PC-3 (cell line): ENCODE measurements at places on chromosomes 2 and 18.

- DNase-seq, result no peak
Observed at GRCh38 chr2:147094077-147094476, 750.8 kb upstream of the ACVR2A start.

GRCh38 chr18:56305583-56305982, 332.8 kb downstream of the TXNL1 start:
- peak; percentile 8 for DNase-seq

GRCh38 chr2:23486684-23487075, 101.7 kb downstream of the KLHL29 start:
- no peak for DNase-seq

DNA sequence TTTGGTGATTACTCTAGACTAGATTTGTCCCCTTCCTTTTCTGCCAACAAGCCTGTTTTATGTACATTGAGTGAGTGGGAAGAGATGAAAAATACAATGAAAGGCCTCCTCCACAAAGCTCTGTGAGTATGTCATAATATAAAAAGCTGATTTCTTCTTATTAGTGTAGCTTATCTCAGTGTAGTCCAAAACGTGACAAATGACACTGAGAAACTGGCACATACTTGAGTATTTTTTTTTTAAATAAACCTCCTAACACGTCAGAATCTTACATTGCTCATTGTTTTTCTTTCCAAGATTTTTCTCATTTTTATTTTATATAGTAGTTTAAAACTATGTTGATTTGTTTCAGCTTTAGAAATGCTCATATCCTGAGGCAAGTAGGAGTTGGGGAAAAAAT, 17.9 kb upstream of the FIGN start:
- no peak for DNase-seq

DNA sequence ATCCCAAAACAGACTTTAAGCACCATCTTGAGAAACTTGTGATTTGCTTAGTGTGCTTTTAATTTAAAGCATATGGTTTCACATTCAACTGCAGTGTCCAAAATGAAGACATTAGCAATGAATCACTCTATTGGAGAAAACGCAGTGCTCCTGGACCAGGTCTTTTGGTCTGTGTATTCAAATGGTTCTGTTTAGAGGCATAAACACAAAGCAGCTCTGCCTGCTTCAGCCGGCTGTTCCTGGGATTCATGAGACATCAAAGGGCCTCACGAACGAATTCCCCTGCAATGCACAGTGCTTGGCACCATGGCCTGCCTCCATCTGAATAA, 117.1 kb upstream of the SP5 start:
- no peak for DNase-seq

DNA sequence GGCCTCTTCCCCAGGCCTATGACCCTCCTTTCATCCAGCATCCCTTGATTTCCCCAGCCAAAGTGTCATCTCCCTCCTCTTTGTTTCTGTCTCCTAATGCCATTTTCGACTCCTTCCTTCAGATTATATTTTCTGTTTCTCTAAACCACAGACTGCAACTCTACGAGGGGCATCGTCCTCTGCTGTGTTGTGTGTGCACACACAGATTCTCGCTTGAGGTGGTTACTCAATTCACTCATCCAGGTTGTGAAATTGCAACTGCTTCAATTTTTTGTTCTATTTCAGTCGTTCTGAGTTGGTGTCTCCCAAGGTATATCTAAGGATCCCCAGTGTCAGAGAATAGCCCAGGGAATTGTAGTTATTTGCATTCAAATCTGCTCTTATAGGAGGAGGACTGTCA, 113.5 kb upstream of the NDUFV2 start:
- no peak for DNase-seq

DNA sequence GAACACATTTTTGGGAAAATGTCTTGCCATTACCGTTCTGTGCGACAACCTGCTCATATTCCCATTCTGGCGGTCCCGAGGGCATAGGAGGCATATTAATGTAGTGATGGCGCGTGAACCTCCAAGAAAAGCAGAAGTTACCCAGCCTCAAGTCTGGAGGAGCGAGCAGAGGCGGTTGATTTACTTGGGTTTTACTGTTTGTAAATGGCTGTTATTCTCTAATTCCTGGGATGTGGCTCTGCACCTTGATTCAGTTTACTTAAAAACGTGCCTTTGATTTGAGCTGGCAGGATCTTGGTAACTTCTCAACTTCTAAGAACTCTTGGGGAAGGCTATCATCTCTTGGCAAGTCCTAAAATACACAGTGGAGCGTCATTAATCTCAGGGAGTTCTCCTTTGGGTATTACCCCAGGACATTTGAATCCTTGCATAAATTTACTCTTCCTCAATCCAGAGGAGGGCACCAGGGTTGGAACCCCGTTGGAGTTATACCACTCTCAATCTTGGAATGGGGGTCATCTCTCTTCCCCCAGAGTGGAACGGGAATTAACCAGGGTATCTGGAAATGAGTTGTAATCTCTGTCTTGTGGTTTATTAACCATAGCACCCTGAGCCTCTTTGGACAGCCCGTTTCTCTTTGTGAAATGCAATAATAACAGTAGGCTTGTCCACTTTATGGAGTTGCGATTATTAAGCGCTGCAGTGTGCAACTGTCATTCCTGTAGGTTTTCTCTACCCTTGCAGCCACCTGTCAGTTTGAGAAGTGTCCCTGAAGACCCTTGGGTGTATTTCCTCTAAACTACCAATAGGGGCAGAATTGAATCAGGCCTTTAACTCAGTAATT, 2.1 kb downstream of the HK2 start:
- DNase-seq, result peak; percentile 80
